ENCODE measurements at places on chromosomes 5 and 9.

- peaks cover 7% of the 10 kb centered on the region for H3K27me3 ChIP-seq
- no peaks in the 10 kb centered on the region for H3K36me3 ChIP-seq
- peaks cover 27% of the 10 kb centered on the region for H3K4me1 ChIP-seq
- no peak overlapping the region for H3K27ac ChIP-seq
- no peak overlapping the region for H3K4me3 ChIP-seq
Observed at GRCh38 chr5:102596113-102596512, 97.3 kb upstream of the SLCO6A1 start.

DNA sequence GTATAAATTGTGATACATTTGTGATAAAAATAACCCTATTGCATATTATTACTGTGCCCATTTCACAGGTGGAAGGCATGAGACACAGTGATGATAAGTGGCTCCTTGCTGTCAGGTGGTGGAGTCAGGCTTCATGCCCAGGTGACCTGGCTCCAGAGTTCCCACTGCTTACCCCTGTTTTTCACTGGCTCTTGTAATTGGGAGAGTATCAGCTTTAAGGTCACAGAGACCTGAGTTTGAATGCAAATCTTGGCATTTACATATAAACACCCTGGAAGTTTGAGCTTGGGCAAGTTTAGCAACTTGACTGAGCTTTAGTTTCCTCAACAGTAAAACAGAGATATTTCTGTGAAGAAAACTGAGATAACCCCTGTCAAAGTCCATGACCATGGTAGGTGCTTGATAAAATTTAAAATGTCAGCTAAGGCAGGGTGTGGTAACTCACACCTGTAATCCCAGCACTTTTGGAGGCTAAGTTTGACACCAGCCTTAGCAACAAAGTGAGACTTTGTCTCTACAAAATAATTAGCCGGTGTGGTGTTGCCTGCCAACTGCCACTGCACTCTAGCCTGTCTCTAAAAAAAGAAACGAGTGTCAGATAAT is 29.2 kb downstream of the MAT2B start:
- peaks cover 14% of the 10 kb centered on the region for H3K27me3 ChIP-seq
- no peak overlapping the region for H3K27ac ChIP-seq
- H3K4me3 ChIP-seq = no peak overlapping the region
- no peak for DNase-seq

GRCh38 chr9:90880669-90881068 is 79.0 kb downstream of the SYK start:
- H3K4me1 ChIP-seq = no peaks in the 10 kb centered on the region
- H3K4me3 ChIP-seq = no peak overlapping the region
- H3K27ac ChIP-seq = no peak overlapping the region
- no peak for DNase-seq
- no peaks in the 10 kb centered on the region for H3K36me3 ChIP-seq

DNA sequence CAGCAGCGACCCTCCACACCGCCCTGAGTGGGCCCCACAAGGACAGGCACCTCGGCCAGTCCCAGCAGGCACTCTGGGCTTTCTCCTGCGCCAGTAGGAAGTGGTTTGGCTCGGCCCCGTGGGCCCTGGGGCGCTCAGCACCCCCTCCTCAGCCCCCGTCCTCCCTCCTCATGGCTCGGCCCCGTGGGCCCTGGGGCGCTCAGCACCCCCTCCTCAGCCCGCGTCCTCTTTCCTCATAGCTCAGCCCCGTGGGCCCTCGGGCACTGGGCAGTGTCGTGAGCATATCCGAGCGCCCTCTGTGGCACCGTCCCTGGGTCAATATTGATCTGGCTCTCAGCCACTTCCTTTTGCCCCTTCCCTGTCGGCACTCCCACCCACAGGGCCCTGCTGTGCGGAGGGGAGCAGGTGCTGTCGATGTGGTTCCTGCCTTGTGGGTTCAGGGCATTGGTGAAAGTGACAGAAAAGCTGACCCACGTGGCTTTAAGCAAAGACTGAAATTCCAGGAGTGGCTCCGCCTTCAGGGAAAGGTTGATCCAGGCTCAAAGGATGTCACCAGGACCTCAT is 5.5 kb upstream of the SCGB3A1 start:
- no peaks in the 10 kb centered on the region for H3K4me1 ChIP-seq
- no peak overlapping the region for H3K27ac ChIP-seq
- no peaks in the 10 kb centered on the region for H3K36me3 ChIP-seq
- H3K27me3 ChIP-seq = peaks cover 15% of the 10 kb centered on the region
- no peak for DNase-seq

DNA sequence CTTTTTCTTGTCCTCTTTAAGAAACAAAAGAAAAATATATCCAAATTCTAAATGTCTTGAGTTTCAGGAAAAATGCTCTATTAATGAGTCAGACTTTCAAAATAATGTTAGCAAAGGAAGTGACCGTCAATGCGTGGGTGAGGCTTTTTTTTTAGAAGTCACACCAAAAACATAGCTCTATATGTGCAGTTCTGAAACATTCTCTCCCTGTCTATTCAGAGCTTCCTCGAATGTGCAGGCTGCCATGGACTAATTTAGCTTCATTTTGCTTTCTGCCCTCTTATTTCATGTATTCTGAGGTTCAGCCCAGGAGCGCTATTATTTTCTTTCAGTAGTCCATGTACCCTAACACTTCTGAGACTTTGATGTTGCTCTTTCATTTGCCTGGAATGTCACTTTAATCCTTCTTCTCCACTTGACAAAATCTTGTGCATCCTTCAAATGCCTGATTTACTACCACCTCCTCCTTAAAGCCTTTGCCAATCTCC is 72.5 kb upstream of the RASA1 start:
- DNase-seq = peak; percentile 40
- peak overlapping the region; percentile 34 for H3K27ac ChIP-seq
- H3K4me3 ChIP-seq = no peak overlapping the region
- peaks cover 23% of the 10 kb centered on the region for H3K4me1 ChIP-seq

DNA sequence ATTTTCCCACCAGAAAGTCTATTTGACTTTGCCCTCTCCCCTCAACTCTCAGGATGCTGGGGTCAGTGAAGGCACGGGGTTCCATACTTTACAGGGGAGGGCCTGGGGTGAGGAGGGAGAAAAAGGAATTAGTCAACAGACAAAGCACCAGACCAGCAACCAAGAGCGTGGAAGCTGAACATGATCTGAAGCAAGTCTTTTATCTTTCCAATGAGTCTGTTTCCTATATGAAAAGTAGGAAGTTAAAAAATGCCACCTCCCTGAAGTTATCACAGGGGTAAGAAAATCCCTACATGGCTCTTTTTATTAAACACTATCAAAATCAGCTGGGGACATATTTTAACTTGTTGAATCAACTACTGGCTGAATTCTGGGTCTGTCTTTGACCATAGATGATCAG is 337.0 kb downstream of the TRPM3 start:
- no peak overlapping the region for H3K4me3 ChIP-seq
- DNase-seq = no peak
- H3K27ac ChIP-seq = no peak overlapping the region
- no peaks in the 10 kb centered on the region for H3K36me3 ChIP-seq
- H3K27me3 ChIP-seq = peaks cover 3% of the 10 kb centered on the region

GRCh38 chr9:22580788-22581187 is 134.2 kb downstream of the DMRTA1 start:
- no peaks in the 10 kb centered on the region for H3K36me3 ChIP-seq
- DNase-seq = no peak
- no peak overlapping the region for H3K27ac ChIP-seq
- H3K27me3 ChIP-seq = no peaks in the 10 kb centered on the region

- peaks cover 3% of the 10 kb centered on the region for H3K27me3 ChIP-seq
- H3K36me3 ChIP-seq = peaks cover 14% of the 10 kb centered on the region
- H3K4me1 ChIP-seq = peaks cover 60% of the 10 kb centered on the region
- H3K27ac ChIP-seq = peak overlapping the region; percentile 84
- DNase-seq = no peak
Observed at GRCh38 chr5:140112685-140113179, 1.2 kb upstream of the PURA start.

- H3K4me3 ChIP-seq = no peak overlapping the region
- peaks cover 25% of the 10 kb centered on the region for H3K4me1 ChIP-seq
- no peak overlapping the region for H3K27ac ChIP-seq
- DNase-seq = no peak
- peaks cover 10% of the 10 kb centered on the region for H3K27me3 ChIP-seq
- H3K36me3 ChIP-seq = peaks cover 52% of the 10 kb centered on the region
Observed at GRCh38 chr5:141322261-141322660, 1.7 kb upstream of the TAF7 start.

- H3K27ac ChIP-seq = no peak overlapping the region
- H3K4me3 ChIP-seq = no peak overlapping the region
- no peak for DNase-seq
- H3K4me1 ChIP-seq = peaks cover under 1% of the 10 kb centered on the region
- no peaks in the 10 kb centered on the region for H3K27me3 ChIP-seq
- peaks cover 60% of the 10 kb centered on the region for H3K36me3 ChIP-seq
Observed at GRCh38 chr5:169591636-169592035, 8.1 kb downstream of the SPDL1 start.

GRCh38 chr9:124291801-124292396 is 34.1 kb downstream of the NEK6 start:
- peaks cover 42% of the 10 kb centered on the region for H3K4me1 ChIP-seq
- DNase-seq = peak; percentile 71
- H3K27me3 ChIP-seq = peaks cover 9% of the 10 kb centered on the region
- H3K4me3 ChIP-seq = peak overlapping the region; percentile 18
- H3K27ac ChIP-seq = no peak overlapping the region
- no peaks in the 10 kb centered on the region for H3K36me3 ChIP-seq

DNA sequence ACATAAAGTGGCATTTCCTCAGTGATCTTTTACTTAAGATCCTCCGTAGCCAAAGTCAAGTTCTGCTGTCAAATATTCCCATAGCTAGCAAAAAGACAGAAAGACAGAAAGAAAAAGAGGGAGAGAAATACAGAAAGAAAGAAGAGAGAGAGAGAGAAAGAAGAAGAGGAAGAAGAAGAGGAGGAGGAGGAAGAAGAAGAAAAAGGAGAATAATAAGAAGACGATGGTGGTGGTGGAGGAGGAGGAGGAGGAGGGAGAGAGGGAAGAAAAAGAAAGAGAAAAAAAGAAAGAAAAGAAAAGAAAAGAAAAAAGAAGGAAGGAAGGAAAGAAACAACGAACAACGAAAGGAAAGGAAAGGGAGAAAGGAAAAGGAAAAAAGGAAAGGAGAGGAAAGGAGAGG is 54.1 kb downstream of the FAT2 start:
- H3K27me3 ChIP-seq = no peaks in the 10 kb centered on the region
- no peak for DNase-seq
- no peaks in the 10 kb centered on the region for H3K4me1 ChIP-seq
- H3K27ac ChIP-seq = no peak overlapping the region

GRCh38 chr5:31470608-31471007 is 61.3 kb downstream of the DROSHA start:
- no peak for DNase-seq
- H3K27me3 ChIP-seq = no peaks in the 10 kb centered on the region
- H3K27ac ChIP-seq = no peak overlapping the region
- H3K4me3 ChIP-seq = no peak overlapping the region
- peaks cover 62% of the 10 kb centered on the region for H3K36me3 ChIP-seq

DNA sequence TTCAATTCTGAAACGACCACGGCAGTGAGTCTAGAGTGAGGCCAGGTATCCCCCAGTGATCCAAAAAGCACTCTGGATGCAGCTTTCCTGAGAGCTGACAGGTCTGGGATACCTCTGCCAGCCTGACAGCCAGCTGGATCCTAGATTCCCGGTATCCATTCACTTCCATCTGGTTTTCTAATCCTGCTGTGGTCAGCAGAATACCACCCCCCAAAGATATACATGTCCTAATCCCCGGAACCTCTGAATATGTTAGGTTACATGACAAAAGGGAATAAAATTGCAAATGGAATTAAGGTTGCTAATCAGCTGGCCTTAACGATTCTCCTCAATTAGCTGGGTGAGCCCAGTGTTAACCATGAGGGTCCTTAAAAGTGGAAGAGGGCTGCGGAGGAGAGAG is 1.4 kb upstream of the ZNF79 start:
- no peak for DNase-seq
- H3K4me1 ChIP-seq = peaks cover 36% of the 10 kb centered on the region
- H3K27ac ChIP-seq = no peak overlapping the region
- peaks cover 12% of the 10 kb centered on the region for H3K36me3 ChIP-seq

DNA sequence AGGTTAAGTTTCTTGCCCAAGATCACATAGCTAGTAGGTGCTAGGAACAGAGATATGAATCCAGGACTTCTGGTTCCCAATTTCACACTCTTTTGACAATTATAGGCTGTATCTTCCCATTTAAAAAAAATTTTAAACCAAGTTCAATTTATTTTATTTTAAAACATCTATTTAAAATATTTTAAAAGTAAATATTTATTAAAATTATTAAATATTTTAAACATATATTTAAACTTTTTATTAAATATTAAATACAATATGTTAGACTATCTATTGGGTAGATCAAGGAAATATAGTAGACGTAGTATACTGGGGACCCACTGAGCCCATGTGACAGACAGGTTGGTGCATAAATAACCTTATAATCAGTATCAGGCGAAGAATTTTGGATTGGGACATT is 54.8 kb downstream of the GLRA1 start:
- no peak overlapping the region for H3K4me3 ChIP-seq
- no peak overlapping the region for H3K27ac ChIP-seq
- H3K27me3 ChIP-seq = no peaks in the 10 kb centered on the region

DNA sequence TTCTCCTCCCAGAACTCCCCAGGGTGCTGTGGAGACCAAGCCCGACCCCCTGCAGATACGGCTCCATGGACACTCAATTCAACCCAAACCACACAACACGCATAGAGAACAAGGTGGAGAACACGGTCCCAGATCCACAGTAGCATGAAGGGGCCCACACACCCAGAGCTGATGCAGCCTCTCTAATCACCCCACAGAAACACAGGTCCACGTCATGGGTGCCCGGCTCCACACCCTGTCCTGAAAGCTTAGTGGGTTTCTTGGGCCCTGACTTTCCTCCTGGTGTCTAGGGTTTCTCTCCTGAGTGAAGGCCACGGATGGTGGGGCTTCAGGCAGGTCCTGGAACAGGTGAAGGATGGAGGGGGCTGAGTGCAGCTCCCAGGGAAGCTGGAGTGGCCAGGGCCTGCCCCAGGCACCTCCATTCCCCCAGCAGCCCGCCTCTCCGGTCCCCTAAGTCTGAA is 1.5 kb upstream of the SLC23A1 start:
- H3K27me3 ChIP-seq = no peaks in the 10 kb centered on the region
- peak overlapping the region; percentile 61 for H3K4me3 ChIP-seq
- H3K4me1 ChIP-seq = peaks cover 32% of the 10 kb centered on the region
- H3K27ac ChIP-seq = peak overlapping the region; percentile 58

DNA sequence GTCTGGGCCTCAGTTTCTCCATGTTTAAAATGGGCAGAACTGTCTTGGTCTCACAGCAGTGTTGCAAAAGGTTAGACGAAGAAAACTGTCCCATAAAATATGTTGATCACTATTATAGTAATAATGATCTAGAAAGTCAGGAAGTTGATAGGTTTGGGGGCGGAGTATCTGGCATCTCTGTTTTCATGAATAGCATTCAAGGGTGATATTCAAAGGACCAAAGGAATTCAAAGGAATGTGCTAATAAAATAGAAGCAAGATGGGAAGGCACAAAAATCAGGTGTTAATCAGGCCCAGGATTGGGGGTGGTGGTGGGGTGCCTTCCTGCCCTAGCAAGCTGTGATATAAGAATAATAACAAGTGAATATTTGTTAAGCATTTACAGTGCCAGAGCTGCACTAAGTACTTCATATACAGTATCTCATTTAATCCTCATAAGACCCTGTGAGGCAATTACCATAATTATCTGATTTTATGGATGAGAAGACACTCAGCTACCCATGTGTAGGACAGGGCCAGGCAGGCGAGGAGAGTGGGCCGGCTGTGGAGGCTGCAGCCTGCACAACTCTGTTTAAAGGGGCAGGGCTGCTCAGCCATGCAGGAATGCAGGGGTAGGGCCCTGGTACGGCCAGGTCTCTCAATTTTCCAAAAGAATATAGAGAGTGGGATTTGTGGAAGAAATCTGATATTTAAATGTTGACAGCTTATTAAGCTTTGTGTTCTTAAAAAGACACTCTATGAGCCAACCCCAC is 142.0 kb upstream of the PANK3 start:
- H3K36me3 ChIP-seq = no peaks in the 10 kb centered on the region
- no peak overlapping the region for H3K27ac ChIP-seq
- peaks cover 23% of the 10 kb centered on the region for H3K27me3 ChIP-seq
- DNase-seq = no peak
